ENCODE measurements at places on chromosomes 2 and 18.

DNA sequence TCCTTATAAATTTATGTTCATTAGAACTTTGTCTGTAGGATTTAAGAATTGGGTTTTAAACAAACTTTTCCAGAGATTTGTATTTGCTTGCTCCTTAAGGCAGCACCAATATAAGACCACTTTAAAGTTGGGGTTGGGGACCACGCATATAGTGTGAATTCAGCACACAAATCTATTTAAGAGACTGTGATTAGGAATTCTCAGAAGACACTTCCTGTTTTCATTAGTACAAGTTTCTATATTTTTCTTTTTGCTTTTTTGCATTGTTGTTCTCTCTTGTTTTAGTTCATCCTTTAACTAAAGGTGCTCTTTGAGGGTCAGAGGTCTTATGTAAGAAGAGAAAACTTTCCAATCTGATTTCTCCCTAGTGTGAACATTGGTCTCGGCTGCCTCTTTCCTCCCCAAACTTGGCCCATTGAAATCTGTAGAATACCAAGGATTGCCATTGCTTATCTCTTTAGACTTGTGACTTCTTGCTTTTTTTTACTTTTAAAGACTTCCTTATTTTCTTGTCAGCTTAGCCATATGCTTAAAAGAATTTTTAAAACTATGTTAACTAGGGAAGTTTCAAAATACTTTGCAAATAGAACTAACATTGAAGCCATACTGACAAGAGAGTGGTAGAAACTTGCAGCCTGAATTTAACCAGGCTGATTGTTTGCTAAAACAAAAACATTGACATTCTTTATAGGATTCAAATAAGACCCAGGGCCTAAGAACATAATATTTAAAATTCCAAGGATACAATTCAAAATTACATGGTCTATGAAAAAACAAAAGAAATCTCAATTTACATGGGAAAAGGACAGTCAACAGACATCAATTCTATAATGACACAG is 264.1 kb upstream of the FN1 start:
- no peak for DNase-seq

DNA sequence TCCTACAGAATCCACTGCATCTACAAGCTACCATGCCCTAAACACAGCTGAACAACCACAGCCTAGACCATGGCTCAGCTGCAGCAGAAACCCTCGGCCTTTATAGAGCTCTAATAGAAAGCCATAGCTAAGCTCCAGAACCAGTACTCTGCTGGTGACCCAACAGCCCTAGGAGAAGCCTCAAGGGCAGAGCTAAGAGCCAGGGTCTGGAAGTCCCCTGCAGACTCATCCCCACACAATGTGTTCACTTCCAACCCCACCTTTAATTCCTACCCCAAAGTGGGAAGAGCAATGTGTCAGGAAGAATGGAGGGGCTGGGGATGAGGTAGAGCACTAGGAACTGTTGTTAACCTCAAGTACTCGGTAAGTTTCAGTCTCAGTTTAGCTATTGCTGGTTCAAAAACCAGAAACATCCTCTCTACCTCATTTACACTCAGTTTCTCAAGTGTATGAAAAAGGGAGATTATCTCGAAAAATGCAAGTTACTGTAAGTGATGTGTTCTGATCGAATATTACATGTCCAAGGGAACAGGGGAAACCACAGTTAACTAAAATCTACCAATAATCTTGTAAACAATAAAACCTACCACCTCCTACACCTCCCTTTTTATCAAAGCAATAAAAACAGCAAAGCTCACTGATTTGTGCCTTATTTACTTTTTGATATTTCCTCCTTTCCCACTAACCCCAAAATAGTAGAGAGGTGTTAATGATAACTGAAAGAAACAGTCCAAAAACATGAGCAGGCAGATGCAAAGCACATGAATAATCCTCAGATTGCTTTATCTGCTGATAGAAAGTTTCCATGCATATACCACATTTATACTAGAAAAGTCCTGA is 36.2 kb downstream of the THADA start:
- no peak for DNase-seq

GRCh38 chr2:42969231-42970150 is 177.1 kb upstream of the HAAO start:
- no peak for DNase-seq

GRCh38 chr2:146997488-146997887 is 847.3 kb upstream of the ACVR2A start:
- DNase-seq: no peak

- no peak for DNase-seq
Measured at GRCh38 chr2:43298500-43298899, 72.1 kb upstream of the ZFP36L2 start.

- no peak for DNase-seq
Measured at GRCh38 chr2:64787019-64787365, 133.3 kb upstream of the SERTAD2 start.

DNA sequence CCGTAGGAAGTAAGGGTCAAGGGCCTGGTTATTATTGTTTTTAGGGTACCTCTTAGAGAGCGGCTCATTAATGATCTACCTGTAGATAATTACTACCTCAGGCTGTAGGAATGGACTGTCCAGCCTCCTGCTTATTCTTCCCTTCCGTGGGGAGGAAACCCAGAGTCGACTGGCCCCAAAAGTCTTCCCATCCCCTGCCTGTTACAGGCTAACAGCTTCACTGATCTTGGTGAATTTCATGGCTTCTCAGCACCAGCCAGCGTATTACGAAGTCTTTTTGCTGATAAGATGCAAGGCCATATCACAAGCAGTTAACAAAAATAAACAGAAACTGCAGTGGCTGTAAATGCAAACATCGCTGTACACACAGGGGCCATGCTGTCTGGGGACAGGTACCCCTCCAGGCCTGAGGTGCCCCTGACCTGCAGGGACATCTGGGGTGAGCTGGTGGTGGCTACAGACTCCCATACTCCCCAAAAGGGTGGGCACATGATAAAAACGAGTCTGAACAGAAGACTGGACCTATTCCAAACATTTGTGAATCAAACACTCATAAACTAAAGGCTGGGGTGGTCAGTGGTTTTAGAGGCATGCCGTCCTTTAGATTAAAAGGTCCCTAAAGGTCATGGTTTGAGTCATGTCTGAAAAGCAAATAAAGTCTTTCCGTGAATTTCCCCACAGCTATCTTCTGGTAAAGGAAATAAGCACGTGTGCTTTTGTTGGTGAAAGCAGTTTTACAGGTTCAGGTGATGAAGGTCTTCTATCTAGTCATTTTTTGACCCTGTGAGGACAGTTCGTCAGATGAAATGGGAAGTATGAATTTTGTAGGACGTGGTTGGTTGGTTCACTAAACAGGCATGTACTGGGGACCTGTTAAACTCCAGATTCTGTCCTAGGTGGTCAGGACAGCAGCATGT is 36.7 kb downstream of the TTC39C start:
- no peak for DNase-seq

DNA sequence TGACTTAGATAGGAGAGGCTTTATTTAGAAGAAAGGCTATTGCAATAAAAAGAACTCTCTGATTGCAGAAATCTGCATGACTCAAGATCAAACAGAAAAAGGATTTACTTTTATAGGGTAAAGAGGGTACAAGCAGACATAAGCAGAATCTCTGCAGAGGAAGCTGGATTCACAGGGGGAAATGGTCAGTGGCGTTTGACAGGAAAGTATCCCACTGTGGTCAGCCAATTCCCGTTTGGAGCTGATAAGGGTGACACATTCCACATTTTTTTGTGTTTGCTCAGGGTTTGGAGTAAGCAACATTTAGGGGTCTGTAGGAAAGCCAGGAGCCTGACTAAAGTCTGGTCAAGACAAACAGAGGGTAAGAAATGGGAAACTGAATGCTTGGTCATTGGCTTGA is 23.9 kb upstream of the SCYGR5 start:
- no peak for DNase-seq

Measured in NCI-H2029 treated with DMSO at 0.1 percent for 48 hours (cell line).